ENCODE measurements at places on chromosomes 7 and 10.

- no peaks in the 10 kb centered on the region for H3K4me1 ChIP-seq
- no peak for DNase-seq
- H3K36me3 ChIP-seq = no peaks in the 10 kb centered on the region
- no peak overlapping the region for H3K27ac ChIP-seq
- H3K27me3 ChIP-seq = no peaks in the 10 kb centered on the region
- no peak overlapping the region for H3K4me3 ChIP-seq
Observed at GRCh38 chr10:29141761-29142160, 147.1 kb upstream of the LYZL1 start.

GRCh38 chr10:117271427-117271826, 30.5 kb downstream of the SLC18A2 start:
- H3K36me3 ChIP-seq = no peaks in the 10 kb centered on the region
- no peak for DNase-seq
- H3K4me1 ChIP-seq = no peaks in the 10 kb centered on the region
- H3K4me3 ChIP-seq = no peak overlapping the region
- no peaks in the 10 kb centered on the region for H3K27me3 ChIP-seq
- H3K27ac ChIP-seq = no peak overlapping the region

GRCh38 chr10:37390926-37391325, 265.5 kb downstream of the ANKRD30A start:
- no peaks in the 10 kb centered on the region for H3K36me3 ChIP-seq
- no peak overlapping the region for H3K27ac ChIP-seq
- no peaks in the 10 kb centered on the region for H3K4me1 ChIP-seq
- DNase-seq = no peak

GRCh38 chr7:91306266-91306665, 42.0 kb downstream of the FZD1 start:
- H3K27ac ChIP-seq = no peak overlapping the region
- no peaks in the 10 kb centered on the region for H3K36me3 ChIP-seq
- H3K4me3 ChIP-seq = no peak overlapping the region
- H3K27me3 ChIP-seq = no peaks in the 10 kb centered on the region
- DNase-seq = no peak

DNA sequence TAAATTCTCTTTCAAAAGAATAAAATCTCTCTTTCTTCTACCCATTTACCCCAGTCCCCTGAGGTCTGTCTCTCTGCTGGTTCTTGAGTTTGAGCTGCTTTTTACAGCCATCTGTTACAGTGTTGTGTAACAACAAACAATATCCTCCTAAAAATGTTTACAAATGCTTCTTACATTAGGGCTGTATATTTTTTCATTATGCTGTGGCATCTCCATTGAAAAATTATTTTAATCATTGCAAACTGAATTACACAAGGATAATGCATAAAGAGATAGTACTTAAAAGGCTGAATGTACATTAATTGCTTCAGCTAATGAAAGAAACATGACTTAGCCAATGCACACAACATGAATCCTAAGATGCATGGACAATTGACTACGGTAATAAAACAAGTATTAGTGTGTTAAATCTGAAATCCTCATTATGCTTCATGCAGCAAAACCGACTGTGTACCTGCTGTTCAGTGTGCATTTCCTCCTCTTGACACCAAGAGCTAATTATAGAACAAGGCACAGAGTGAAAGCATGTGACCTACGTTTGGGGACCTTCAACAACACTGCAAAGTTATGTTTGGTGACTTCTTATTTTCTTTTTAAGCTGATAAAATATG, 181.7 kb upstream of the RHOBTB1 start:
- no peak overlapping the region for H3K27ac ChIP-seq
- no peaks in the 10 kb centered on the region for H3K27me3 ChIP-seq
- DNase-seq = no peak
- no peaks in the 10 kb centered on the region for H3K36me3 ChIP-seq
- H3K4me1 ChIP-seq = no peaks in the 10 kb centered on the region
- H3K4me3 ChIP-seq = no peak overlapping the region

DNA sequence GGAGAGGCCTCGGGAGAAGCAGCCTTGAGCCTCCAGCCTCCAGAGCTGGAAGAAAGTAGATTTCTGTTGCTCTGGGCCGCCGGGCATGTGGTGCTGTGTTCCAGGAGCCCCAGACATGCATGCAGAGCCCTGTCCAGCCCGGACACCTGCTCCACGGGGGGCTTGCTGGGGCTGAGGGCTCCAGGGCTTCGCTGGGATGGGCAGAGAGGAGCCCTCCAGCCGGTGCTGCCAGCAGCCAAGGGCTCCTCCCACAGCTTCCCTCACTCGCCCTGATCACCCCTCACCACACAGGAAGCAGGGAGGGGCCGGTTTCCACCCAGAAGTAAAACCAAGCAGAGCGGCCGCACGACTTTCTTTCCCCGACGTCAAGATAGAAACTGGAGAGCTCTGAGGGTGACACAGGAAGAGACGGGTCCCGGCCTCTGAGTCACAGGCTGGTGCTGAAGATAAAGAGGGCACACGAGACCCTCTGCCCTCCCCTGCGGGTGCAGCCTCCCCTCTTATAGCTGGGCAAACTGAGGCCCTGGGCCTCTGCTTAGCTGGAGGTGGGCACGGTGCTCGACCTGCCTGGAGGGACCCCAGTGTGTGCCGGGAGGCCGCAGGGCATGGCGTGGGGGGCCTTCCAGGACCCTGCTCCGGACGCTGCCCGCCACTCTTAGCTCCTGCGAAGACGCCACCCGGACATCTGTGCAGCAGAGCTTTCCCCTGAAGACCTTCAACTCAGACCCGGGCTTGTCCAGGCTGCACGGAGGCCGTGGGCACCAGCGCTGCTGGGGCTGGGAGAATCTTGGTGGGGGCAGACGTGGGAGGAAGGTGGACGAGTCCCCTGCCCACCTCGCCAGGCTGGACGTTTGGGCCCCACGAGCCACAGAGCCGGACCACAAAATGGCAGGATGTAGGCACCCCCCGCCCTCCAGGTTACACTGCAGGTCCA, 31.1 kb downstream of the ADAP1 start:
- no peaks in the 10 kb centered on the region for H3K36me3 ChIP-seq
- peak overlapping the region; percentile 89 for H3K27ac ChIP-seq
- peaks cover 60% of the 10 kb centered on the region for H3K4me1 ChIP-seq

- H3K27ac ChIP-seq = no peak overlapping the region
- H3K27me3 ChIP-seq = peaks cover 11% of the 10 kb centered on the region
- peaks cover 34% of the 10 kb centered on the region for H3K4me1 ChIP-seq
- DNase-seq = no peak
- no peaks in the 10 kb centered on the region for H3K36me3 ChIP-seq
Observed at GRCh38 chr10:45376371-45376801, 2.4 kb downstream of the ALOX5 start.

DNA sequence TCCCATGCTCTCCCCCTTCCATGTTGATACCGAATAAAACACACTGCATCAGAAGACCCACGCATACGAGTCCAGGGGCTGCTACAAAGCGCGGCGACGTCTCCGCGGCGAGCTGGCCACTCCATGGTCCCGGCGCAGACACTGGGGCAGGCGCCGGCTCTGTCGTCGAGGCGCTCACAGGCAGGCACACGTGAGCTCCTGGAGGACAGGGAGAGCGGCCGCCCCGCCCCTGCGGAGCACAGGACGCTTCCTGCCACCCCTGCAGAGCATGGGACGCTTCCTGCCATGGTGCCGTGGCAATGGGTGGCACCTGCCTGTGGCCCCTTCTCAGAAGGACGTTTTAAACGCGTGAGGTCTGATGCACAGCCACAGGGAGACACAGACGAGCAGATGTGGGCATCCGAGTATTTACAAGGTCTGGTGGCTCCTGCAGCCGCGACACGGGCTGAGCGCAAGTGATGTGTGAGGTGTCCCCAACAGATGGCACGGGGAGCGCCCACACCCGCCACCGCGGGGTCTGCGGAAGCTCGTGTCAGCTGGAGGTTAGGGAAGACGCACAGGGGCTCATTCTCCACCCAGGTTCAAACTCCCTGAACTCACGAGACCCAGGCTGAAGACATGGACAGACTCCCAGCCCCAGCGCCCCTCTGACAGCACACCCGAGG, 21.4 kb upstream of the GPR146 start:
- H3K36me3 ChIP-seq = peaks cover 10% of the 10 kb centered on the region
- peaks cover 36% of the 10 kb centered on the region for H3K4me1 ChIP-seq
- H3K27ac ChIP-seq = no peak overlapping the region
- no peak for DNase-seq

- no peaks in the 10 kb centered on the region for H3K36me3 ChIP-seq
- H3K27me3 ChIP-seq = peaks cover 3% of the 10 kb centered on the region
- H3K4me3 ChIP-seq = no peak overlapping the region
- H3K4me1 ChIP-seq = no peaks in the 10 kb centered on the region
Observed at GRCh38 chr7:39826166-39826565, 123.9 kb upstream of the CDK13 start.

- H3K27me3 ChIP-seq = no peaks in the 10 kb centered on the region
Observed at GRCh38 chr7:142300689-142301088, 42.8 kb upstream of the PRSS58 start.

DNA sequence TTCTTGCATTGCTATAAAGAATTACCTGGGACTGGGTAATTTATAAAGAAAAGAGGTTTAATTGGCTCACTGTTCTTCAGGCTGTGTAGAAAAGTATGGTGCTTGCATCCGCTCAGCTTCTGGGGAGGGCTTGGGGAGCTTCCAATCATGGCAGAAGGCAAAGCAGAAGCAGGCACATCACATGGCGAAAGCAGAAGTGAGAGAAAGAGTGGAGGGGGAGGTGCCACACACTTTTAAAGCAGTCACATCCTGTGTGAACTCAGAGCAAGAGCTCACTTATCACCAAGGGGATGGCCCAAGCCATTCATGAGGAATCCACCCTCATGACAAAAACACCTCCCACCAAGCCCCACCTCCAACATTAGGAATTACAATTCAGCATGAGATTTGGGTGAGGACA, 303.5 kb downstream of the OTUD1 start:
- DNase-seq = no peak
- no peak overlapping the region for H3K27ac ChIP-seq
- no peaks in the 10 kb centered on the region for H3K4me1 ChIP-seq
- no peaks in the 10 kb centered on the region for H3K36me3 ChIP-seq
- H3K27me3 ChIP-seq = no peaks in the 10 kb centered on the region
- H3K4me3 ChIP-seq = no peak overlapping the region

GRCh38 chr10:106169241-106169640, 995.3 kb downstream of the SORCS1 start:
- DNase-seq = no peak
- no peak overlapping the region for H3K27ac ChIP-seq
- H3K27me3 ChIP-seq = no peaks in the 10 kb centered on the region
- no peaks in the 10 kb centered on the region for H3K36me3 ChIP-seq

GRCh38 chr7:122694697-122695096, 4.2 kb downstream of the RNF133 start:
- no peak overlapping the region for H3K4me3 ChIP-seq
- H3K36me3 ChIP-seq = no peaks in the 10 kb centered on the region
- H3K4me1 ChIP-seq = no peaks in the 10 kb centered on the region
- DNase-seq = no peak

DNA sequence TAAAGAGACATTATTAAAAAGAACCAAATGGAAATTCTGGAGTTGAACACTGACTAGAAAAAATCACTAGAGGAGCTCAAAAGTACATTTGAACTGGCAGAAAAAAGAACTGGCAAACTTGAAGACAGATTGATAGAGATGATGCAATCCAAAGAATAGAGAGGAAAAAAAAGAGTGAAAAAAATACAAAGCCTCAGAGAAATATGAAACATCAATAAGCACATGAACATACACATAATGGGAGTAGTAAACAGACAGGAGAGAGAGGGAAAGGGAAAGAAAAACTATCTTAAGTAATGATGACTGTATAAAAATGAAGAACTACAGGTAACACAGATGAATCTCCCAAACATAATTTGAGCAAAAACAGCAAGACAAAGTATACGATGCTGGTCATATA, 61.1 kb downstream of the CNOT4 start:
- H3K27me3 ChIP-seq = no peaks in the 10 kb centered on the region
- peaks cover 15% of the 10 kb centered on the region for H3K36me3 ChIP-seq
- DNase-seq = no peak
- H3K27ac ChIP-seq = no peak overlapping the region
- no peak overlapping the region for H3K4me3 ChIP-seq
- peaks cover 17% of the 10 kb centered on the region for H3K4me1 ChIP-seq

DNA sequence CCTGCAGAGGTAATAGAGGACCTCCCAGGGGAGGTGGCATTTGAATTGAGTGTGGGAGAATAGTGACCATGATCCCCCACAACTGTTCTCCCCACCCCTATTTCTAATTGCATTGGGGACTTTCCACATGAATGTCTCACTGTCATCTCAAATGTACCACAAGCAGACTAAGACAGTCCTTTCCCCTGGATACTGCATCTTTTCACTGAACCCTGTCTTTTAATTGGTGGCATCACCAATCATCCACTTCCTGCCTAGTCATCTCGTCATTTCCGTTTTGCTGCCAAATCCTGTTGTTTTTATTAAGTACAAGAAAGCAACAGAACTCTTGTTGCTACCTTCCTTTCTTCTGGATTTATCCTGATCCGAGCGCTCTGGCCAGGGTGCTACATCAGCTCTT, 120.3 kb downstream of the NRP1 start:
- no peaks in the 10 kb centered on the region for H3K27me3 ChIP-seq
- H3K27ac ChIP-seq = no peak overlapping the region

Measured in CD4-positive, alpha-beta T cell (primary cell).